ENCODE measurements at places on chromosomes 16 and 17. TPM values are rescaled to one million over a fixed set of nuclear protein-coding genes. Genes with fewer than 3 reads are reported as not detected.

CDYL2 gene
- total RNA-seq = 5.2 TPM

HBA1 gene
- not detected for total RNA-seq

ATP1B2 gene
- not detected for total RNA-seq

SDR42E1 gene
- 0.08 TPM for total RNA-seq

CNP gene
- total RNA-seq = 64.3 TPM

MYH1 gene
- total RNA-seq = 0.08 TPM

SLC16A6 gene
- 0.09 TPM for total RNA-seq

BRICD5 gene
- 0.57 TPM for total RNA-seq

TEX19 gene
- not detected for total RNA-seq

KRTAP9-4 gene
- not detected for total RNA-seq

TMIGD1 gene
- total RNA-seq = not detected

CTRL gene
- total RNA-seq = 0.27 TPM

GAST gene
- not detected for total RNA-seq

MPV17L gene
- total RNA-seq = 1.1 TPM

KRTAP4-3 gene
- not detected for total RNA-seq

FGF11 gene
- 1.7 TPM for total RNA-seq

CD300LG gene
- not detected for total RNA-seq

ALDOC gene
- 36.3 TPM for total RNA-seq

KRT13 gene
- total RNA-seq = not detected

CA5A gene
- total RNA-seq = not detected

CNOT1 gene
- total RNA-seq = 136 TPM

All from fibroblast of the aortic adventitia (primary cell).